Stimulated activated CD4-positive, alpha-beta T cell treated with anti-CD3 and anti-CD28 coated beads, Interleukin-1b, Interleukin-23, amount 100 ng/mL, for 4 hours (primary cell): ENCODE measurements at places on chromosomes 7 and 10.

- DNase-seq = no peak
Measured at GRCh38 chr10:95360122-95360714, 69.4 kb upstream of the PDLIM1 start.

GRCh38 chr7:31000161-31000693 lies 36.5 kb downstream of the GHRHR start:
- DNase-seq = no peak

DNA sequence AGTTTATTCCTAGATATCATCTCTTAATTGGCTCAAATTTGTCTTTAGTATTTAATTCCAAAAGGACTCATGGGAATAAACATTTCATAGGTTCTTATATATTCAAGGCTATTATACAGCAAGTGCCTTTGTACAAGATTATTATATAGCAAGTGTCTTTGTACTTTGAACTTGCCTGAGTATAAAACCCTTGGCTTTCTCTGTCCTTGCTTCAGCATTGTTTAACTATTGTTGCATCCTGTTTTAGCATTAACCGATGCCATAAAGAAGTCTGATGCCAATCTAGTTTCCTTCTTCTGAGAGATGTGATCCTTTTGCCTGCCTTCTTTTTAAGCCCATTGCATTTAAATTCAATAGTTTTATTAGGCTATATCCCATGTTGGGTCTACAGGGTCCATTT lies 270.0 kb downstream of the NEBL start:
- no peak for DNase-seq

DNA sequence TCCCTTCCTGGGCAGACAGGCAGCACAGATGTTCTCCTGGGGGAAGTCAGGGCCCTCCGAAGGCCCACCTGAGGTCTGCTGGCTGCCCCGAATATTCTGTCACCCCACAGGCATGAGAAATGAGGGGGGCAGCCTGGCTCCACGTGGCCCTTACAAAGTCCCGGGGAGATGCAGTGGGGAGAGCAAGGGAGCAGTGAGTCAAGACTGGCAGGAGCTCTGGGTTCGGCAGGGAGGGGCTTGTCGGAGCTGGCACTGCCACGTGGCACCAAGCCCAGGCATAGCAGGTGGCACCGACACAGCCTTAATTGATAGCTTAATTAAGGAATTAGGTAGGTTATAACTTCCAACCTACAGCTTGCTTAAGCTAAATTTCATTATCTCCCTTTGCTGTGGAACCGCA lies 163.9 kb downstream of the USP6NL start:
- no peak for DNase-seq

DNA sequence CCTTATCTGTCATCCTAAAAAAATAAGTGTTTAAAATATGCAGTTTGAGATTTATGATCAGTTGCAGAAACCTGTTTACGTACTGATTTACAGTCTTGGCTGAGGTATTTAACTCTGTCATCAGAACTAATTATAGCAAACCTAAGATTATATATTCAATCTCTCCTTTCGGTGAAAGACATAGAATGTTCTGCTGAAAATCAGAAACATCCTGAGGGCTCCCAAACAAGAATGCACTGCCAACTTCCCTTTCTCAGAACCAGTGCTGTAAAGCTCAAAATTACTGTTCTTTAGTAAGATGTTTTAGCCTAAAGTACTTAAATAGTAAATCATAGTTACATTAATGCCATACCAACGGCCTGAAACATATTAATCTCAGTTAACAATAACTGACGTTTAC lies 34.3 kb downstream of the FAM204A start:
- no peak for DNase-seq
